ENCODE measurements at places on chromosomes 7 and 10. TPM values are rescaled to one million over a fixed set of nuclear protein-coding genes. Genes with fewer than 3 reads are reported as not detected.

The LIPN gene
- total RNA-seq, result not detected

The PAX4 gene
- not detected for total RNA-seq

The GJD4 gene
- not detected for total RNA-seq

The GRB10 gene
- 8.4 TPM for total RNA-seq

The SCIN gene
- not detected for total RNA-seq

The SUV39H2 gene
- total RNA-seq, result 3.5 TPM

The ODAD2 gene
- not detected for total RNA-seq

The AKR1C4 gene
- total RNA-seq, result not detected

The SPDYE6 gene
- total RNA-seq, result not detected

The CD36 gene
- 1.7 TPM for total RNA-seq

The CASP2 gene
- total RNA-seq, result 21.9 TPM

The ASZ1 gene
- not detected for total RNA-seq

The ARMS2 gene
- not detected for total RNA-seq

The PLAU gene
- not detected for total RNA-seq

The KCND2 gene
- total RNA-seq, result not detected

The DOCK1 gene
- total RNA-seq, result not detected

The PROSER2 gene
- total RNA-seq, result 1.1 TPM

The ATP6V0E2 gene
- 23.2 TPM for total RNA-seq

The DGKI gene
- not detected for total RNA-seq

The PTPRZ1 gene
- not detected for total RNA-seq

The ZNF804B gene
- total RNA-seq, result not detected

The CYP2C19 gene
- not detected for total RNA-seq

The CRTAC1 gene
- not detected for total RNA-seq

The CFAP58 gene
- total RNA-seq, result not detected

The ZNF853 gene
- 2.5 TPM for total RNA-seq

The ERVW-1 gene
- not detected for total RNA-seq

The GPR22 gene
- total RNA-seq, result not detected

The NEBL gene
- total RNA-seq, result 0.17 TPM

The KIF11 gene
- 0.47 TPM for total RNA-seq

The COL1A2 gene
- 0.33 TPM for total RNA-seq

The TCERG1L gene
- 0.06 TPM for total RNA-seq

The DNAH11 gene
- total RNA-seq, result not detected

The TRIM50 gene
- 0.17 TPM for total RNA-seq

The TMEM184A gene
- not detected for total RNA-seq

The GRM3 gene
- not detected for total RNA-seq

The RAB19 gene
- total RNA-seq, result 2.8 TPM

The CLDN4 gene
- total RNA-seq, result 0.05 TPM

The FAM25C gene
- total RNA-seq, result not detected

The FAM241B gene
- total RNA-seq, result 17.5 TPM

The IGFBP1 gene
- total RNA-seq, result not detected

The BMPER gene
- not detected for total RNA-seq

The UPK3BL2 gene
- total RNA-seq, result 115 TPM

The HECTD2 gene
- total RNA-seq, result 1.0 TPM

The GCK gene
- total RNA-seq, result 0.47 TPM

The ITPRID1 gene
- total RNA-seq, result not detected

The GATA3 gene
- total RNA-seq, result 128 TPM

Measured in CD4-positive, alpha-beta T cell (primary cell).